ENCODE measurements at places on chromosomes 5 and 9.

DNA sequence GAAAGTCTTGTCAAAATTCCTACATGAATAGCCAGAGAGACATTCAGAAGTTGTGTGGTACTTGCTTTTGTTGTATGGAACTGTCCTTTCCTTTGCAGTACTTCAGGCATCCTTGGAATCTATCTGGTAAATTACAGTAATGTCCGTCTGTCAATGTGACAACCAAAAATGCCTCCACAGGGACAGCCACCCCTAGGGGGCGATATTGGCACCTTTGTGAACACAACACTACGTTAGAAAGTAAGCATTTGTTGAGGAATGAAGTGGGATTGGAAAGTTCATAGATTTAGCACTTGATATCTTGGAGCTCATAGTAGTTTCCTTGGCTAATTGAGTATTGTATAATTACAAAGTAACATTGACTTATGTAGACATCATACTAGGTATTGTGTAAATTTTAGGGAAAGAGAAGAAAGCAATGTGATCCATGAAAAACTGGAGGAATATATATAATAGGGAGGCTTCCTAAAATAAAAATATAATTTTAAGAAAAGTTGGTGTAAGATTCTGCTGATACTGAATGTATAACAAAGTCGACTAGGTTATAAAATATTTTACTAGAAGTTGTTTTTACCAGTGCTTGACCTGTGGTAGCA, 32.7 kb downstream of the TMEFF1 start:
- DNase-seq: no peak

GRCh38 chr5:78622302-78622971, 26.1 kb downstream of the LHFPL2 start:
- DNase-seq: no peak

GRCh38 chr9:107733523-107733894, 243.9 kb upstream of the KLF4 start:
- no peak for DNase-seq

DNA sequence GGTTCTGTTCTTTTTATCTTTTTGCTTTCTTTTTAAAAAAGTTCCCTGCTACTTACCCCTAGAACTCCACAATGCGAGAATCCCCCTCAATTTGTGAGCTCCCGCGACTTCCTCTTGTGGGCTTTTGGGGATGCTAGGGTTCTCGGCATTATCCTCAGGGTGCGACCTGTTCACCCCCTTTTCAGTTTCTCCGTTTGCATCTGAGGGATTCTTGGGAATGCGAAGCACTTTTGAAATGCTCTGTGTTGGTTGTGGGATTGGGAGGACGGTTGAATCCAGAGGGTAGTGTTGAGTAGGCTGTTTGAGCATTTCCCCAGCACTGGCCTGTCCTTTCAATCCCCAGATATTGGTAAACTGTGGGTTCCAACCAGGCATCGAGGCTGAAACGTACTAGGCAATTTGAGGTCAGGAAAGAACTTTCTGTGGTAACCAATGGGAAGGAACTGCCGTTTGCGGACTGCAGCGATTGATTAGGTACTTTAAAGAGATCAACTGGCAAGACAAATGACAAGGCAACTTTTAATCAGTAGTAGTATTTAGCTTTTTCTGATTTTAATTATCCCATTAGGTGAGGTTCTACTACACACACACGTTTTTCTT, 415 bp downstream of the XRCC4 start:
- DNase-seq: no peak

DNA sequence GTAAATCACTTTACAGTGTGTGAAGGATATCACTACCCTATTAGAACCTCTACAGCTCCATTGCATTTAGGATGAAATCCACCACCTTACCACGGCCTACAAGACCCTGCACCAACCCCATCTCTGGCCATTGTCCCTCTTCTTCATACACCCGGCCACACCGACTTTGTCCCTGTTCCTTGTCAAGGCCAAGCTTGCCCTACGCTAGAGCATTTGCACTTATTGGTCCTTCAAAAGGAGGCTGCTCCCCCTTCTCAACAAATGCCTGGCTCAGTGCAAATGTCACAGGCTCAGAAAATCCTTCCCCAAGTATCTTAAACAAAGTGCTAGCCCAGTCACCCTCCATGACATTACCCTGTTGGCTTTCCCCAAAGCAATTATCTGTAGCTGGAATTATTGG, 4.1 kb upstream of the HRH2 start:
- no peak for DNase-seq

DNA sequence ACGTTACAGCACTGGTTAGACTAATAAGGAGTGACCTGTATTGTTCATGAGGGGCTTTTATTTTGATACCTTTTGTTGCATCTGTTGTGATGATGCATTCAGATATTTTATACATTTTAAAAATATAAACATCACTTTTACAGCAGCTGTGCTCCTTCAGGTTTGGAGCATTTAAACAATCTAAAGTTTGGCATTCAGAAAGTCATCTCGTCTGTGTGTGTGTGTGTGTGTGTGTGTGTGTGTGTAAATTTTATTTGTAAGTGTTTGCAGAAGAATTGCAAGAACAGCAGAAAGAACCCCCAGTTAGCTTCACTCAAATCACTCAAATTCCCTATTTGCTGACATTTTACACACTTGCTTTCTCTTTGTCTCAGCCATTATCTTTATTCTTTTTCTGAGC, 87.4 kb downstream of the ERCC6L2 start:
- DNase-seq: no peak

DNA sequence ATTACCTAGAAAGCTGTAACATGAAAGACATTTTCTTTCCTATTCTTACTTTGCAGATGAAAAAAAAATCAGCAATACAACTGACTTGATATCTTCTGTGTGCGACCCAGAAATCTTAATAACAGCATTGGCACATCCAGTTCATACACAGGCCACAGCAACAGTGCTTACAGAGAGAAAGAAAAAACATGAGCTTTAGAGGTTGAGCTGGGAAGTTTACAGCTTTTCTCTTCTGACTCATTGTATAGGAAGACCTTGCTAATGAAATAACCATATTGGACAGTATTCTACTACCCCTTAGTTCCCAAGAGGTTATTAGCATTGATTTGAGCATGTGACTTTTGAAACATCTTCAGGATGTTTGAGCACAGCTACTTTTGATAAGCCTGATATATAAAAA, 1033.4 kb upstream of the DMAC1 start:
- DNase-seq: no peak

GRCh38 chr5:16970260-16970659, 34.2 kb upstream of the MYO10 start:
- DNase-seq: no peak

GRCh38 chr5:7405277-7405676, 9.3 kb downstream of the ADCY2 start:
- DNase-seq: no peak

DNA sequence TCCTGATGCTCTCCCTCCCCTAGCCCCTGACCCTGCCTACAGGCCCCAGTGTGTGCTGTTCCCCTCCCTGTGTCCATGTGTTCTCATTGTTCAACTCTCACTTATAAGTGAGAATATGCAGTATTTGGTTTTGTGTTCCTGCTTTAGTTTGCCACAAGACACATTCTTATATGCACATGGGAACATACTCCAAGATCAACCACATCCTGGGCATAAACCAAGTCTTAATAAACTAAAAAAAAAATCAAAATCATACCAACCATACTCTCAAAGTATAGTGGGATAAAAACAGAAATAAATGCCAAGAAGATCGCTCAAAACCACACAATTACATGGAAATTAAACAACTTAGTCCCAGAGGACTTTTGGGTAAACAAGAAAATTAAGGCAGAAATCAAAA, 11.2 kb upstream of the ZCCHC9 start:
- DNase-seq: no peak

GRCh38 chr5:36945687-36946086, 69.1 kb downstream of the NIPBL start:
- no peak for DNase-seq

DNA sequence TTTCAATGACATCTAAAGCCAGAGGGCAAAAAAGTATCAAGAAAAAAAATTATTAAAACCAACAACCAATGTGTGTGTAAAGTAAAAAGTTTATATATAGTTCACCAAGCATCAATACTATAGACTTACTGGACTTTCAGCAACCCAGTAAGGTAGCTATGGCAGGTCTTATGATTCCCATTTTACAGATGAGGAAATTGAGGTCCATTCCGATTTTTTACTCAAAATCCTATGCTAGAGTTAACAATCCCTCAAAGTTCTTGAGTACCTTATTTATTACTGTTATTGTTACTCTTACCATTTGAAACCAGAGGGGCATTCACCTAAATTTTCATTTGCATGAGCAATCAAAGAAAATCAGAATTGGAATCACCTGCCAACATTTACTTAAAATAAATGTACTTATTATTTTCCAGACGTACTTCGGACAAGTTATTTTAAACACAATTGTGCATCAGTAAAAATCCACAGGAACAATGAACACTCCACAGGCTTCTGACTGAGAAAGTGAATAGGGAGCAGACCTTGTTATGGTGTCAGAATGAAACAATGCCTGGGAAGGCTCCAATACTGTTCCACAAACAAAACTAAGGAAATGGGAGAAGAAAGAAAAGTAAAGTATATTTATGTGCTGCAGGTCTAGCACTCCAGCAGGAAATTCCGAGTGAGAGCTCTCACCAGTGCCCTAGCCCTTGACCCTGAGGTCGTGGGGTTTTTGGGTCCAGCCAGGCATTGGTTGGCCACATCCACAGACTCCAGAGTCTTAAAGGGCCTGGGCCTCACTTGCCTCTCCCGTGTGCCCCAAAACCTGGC, 229.9 kb downstream of the PIK3R1 start:
- no peak for DNase-seq

Data from stimulated activated CD8-positive, alpha-beta memory T cell treated with anti-CD3 and anti-CD28 coated beads, Interleukin-4, amount 100 ng/mL, for 4 hours (primary cell).